Naive thymus-derived CD8-positive, alpha-beta T cell (primary cell): ENCODE measurements at places on chromosomes 4 and X.

DNA sequence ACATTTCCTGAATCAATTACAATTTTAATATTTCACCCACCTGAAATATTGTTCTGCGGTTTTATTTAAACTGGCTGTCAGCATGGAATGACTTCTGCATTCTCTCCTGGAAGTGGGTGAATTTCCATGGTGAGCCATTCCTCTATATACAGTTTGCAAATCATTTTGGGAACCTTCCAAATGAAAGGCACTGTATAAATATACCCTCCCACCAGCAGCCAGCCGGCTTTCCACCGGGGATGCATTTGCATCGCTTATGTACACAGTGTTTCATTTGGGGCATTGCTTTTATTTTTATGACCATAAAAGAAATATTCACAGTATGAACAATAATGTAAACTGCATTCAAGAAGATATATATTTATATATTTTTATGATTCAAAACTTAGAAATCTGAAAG, 4.7 kb upstream of the IL1RAPL1 start:
- no peaks in the 10 kb centered on the region for H3K4me1 ChIP-seq
- no peaks in the 10 kb centered on the region for H3K36me3 ChIP-seq
- DNase-seq = no peak
- H3K27me3 ChIP-seq = no peaks in the 10 kb centered on the region
- H3K27ac ChIP-seq = no peak overlapping the region

DNA sequence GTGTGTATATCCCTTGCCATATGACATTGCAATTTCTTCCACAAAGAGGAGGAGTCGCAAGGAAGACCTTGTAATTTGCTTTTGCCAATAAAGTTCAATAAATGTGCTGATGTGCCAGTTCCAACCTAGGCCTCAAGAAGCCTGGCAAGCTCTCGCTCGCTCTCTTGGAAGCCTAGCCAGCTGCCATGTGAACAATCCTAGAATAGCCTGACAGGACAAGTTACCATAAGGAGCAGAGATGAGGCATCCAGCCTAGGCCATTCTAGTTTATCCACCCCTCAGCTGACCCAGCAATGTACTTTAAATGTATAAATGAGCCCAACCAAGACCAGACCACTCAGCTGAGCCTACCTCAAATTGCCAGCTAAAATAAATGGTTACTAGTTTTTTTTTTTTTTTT, 145.7 kb upstream of the QRFPR start:
- peaks cover 5% of the 10 kb centered on the region for H3K27me3 ChIP-seq
- H3K4me1 ChIP-seq = no peaks in the 10 kb centered on the region
- DNase-seq = no peak

GRCh38 chrX:25432396-25432795, 416.6 kb upstream of the ARX start:
- H3K27me3 ChIP-seq = no peaks in the 10 kb centered on the region
- no peaks in the 10 kb centered on the region for H3K36me3 ChIP-seq
- no peak for DNase-seq
- H3K27ac ChIP-seq = no peak overlapping the region
- no peaks in the 10 kb centered on the region for H3K4me1 ChIP-seq
- no peak overlapping the region for H3K4me3 ChIP-seq

DNA sequence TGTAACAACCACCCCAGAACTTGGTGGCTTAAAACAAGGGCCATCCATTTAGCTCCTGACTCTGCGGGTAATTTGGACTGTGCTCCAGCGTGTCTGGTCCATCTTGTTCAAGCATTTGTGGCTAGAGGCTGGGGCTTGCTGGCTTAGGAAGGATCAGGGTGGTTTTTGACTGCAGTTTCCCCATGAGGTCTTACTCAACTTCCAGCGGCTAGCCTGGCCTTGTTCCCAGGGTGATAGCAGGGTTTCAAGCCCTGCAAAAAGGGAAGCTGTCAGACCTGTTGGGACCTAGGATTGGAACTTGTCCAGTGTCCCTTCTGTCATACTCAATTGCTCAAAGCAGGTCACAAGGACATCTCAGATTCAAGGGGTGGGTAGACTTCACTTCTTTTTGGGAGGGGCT, 205.9 kb downstream of the STIM2 start:
- H3K4me1 ChIP-seq = no peaks in the 10 kb centered on the region
- no peak overlapping the region for H3K4me3 ChIP-seq
- no peak overlapping the region for H3K27ac ChIP-seq
- no peaks in the 10 kb centered on the region for H3K36me3 ChIP-seq
- peaks cover 3% of the 10 kb centered on the region for H3K27me3 ChIP-seq

GRCh38 chr4:79249881-79250503, 75.9 kb downstream of the NAA11 start:
- H3K27ac ChIP-seq = no peak overlapping the region
- H3K36me3 ChIP-seq = peaks cover 5% of the 10 kb centered on the region
- DNase-seq = no peak
- no peak overlapping the region for H3K4me3 ChIP-seq
- H3K27me3 ChIP-seq = peaks cover 23% of the 10 kb centered on the region

GRCh38 chr4:98627531-98628257, 30.7 kb downstream of the TSPAN5 start:
- peaks cover 2% of the 10 kb centered on the region for H3K36me3 ChIP-seq
- H3K27me3 ChIP-seq = no peaks in the 10 kb centered on the region
- no peak overlapping the region for H3K4me3 ChIP-seq
- H3K27ac ChIP-seq = no peak overlapping the region
- peaks cover 45% of the 10 kb centered on the region for H3K4me1 ChIP-seq
- no peak for DNase-seq
